Lower lobe of right lung (tissue), 2 donors: ENCODE measurements at places on chromosomes 16 and 17.

GRCh38 chr17:64326420-64327054, 63.5 kb upstream of the TEX2 start:
- peak; percentile 87 for DNase-seq

- DNase-seq, result no peak
These were observed 5.9 kb upstream of the MMD start for GRCh38 chr17:55427587-55427882.

DNA sequence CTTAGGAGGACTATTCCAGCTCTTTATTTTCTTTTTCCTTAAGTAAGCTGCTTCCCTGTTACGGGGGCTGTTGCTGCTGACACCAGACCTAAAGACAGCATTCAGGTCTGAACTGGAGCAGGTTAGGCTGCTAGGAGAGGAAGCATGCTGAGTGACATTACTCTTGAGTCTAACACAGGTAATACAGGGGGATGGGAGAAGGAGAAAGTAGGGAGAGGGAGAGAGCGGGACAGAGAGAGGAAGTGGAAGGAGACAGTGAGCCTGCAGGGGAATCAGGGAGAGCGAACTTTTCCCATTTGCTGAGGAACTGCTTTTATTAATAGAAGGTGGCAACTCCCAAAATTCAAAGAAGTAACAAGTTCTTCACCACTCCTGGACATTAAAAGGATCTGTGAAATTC, 130.9 kb downstream of the PARN start:
- DNase-seq, result no peak

- no peak for DNase-seq
These were observed 144.6 kb downstream of the SNX29 start for GRCh38 chr16:12120982-12121652.

- DNase-seq, result no peak
These were observed 30.9 kb downstream of the PRPSAP2 start for GRCh38 chr17:18888766-18889290.

DNA sequence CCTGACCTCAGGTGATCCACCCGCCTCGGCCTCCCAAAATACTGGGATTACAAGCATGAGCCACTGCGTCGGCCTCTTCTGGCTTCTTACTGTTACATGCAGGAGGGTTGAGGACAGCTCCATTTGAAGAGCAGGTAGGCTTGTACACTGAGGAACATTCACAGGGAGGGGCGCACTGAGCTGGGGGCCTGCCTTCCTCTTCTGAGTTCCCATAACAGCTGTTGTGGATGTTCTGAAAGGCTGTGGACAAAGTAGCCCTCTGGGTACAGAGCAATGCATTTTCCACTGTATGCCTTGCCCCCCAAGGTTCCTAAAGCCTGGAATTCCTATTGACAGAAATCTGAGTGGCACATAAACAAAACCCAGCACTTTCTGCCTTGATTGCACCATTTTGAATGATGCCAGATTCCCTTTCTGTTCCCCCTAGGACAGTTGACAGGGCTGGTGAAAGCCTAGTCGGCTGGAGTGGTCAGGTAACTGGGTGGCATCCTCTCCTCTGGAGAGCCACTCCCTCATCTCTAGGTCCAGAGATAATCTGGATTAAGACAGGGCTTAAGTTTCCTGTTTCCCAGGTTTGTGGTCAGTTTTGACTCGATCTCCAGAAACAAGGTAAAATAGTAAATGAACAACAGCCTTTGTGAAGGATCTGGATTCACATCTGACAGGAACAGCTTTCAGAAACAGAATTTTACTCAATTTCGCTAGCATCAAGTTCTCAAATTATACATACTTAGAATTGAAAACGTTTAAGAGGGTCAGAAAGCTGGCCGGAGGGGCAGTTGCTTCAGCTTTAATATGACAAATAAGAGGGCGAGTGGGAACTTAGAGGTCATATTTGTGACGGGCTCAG, 1.3 kb upstream of the CDK5R1 start:
- DNase-seq, result peak; percentile 33

DNA sequence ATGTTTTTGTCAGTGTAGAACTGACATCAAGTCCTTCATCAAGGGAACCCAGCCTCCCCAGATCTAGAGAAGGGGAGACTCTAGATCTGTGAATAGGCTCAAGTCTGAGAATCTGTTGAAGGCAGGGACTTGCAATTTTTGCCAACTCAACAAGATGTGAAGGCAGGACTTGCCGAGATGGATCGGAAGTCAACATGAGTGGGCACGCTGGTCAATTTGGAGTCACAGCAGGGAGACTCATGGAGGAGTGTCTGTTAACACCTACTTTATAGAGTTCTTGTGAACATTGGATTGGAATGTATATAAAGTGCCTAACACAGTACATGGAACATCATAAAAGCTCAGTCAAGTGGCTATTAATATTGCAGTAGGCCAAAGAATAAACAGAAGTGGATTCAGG, 10.0 kb downstream of the ZNF689 start:
- no peak for DNase-seq

- no peak for DNase-seq
These were observed 12.2 kb upstream of the AKTIP start for GRCh38 chr16:53515259-53515658.

- peak; percentile 66 for DNase-seq
These were observed 13.5 kb downstream of the SARM1 start for GRCh38 chr17:28385037-28385400.

DNA sequence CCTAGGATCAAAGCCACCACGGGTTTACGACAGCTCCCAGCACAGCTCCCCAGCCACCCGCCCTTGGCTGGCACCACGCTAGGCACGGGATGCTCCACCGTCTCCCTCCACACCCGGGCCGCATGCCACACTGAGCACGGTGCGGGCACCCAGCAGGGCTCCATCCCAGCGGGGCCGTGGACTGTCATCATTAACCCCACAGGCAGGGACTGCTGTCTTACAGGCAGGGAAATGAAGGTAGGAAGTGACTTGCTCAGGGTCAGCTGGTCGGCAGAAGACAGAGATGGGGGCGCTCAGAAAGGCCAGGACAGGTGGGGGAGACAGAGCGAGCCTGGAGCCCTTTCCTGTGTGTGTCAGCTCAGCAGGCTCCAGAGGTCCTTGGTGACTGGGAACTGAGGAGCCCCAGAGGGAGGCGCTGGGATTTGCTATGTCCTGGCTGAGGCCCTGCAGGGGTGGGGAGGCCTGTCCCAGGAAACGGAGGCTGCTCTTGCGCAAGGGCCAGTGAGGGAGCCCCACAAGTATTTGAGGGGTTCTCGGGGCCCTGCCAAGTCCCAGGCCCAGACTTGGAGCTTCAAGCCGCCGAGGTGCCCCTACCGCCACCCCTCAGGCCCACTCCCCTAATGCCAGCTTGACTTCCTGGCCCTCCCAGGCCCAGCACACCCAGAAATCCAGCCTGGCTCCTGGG, 3.2 kb downstream of the UBALD1 start:
- DNase-seq, result no peak

GRCh38 chr16:82991966-82992675, 365.4 kb downstream of the CDH13 start:
- DNase-seq, result no peak
